Muscle of arm (tissue), 14 donors: ENCODE measurements at places on chromosomes 2 and 18.

DNA sequence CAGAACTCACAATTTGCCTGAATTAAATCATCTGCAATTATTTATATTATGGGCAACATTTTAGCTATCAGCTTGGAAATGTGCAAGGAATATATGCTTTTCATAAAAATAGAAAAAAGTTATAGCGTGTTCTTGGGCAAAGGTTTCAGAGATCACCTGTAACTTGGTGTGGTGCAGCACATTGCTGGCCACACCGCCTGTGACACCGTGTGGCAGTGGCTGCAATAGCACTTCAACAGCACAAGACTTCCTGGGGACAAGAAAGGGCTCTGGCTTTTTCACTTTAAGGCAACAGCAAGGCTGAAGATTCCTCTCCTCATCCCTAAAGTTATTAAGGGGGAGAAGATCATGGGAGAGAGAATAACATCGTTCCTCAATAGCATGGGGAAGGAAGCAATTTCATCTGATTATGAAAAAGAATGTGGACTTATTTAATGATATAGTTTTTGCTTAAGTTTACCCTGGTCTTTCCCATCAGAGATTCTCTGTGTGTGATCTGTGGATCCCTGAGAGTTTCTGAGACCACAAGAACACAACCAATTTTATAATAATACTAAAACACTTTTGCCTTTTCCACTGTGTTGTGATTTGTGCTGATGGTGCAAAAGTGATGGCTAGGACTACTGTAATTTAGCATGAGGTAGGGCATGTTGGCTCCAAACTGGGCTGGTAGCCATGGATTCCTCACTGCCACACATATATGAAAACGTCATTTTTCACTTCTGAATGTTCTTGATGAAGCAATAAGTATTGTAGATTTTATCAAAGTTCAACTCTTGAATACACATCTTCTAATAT, 15.0 kb upstream of the SERPINB3 start:
- no peak for DNase-seq

DNA sequence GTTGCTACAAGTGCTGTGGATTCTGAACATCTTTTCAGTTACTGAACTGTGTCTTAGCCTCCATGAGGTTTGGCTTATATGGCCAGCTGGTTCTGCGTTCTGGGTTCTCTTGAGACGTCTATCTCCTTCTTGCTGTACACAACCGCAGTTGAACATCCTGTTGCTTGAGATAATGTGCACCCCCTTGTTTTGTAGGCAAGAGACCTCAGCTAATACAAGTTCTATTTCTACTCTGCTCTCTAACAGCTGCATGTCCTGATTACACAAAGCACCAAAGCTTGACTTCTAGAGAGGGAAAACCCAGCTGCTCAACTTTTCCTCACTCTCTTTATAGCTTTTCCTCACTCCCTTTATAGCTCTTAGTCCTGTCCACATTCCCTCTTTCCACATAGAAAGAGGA, 176.0 kb downstream of the LTBP1 start:
- no peak for DNase-seq

- DNase-seq: peak; percentile 58
These were observed 19.1 kb downstream of the KCNE4 start for GRCh38 chr2:223071139-223071538.

- DNase-seq: no peak
These were observed 15.1 kb downstream of the ASB18 start for GRCh38 chr2:236249066-236249465.

DNA sequence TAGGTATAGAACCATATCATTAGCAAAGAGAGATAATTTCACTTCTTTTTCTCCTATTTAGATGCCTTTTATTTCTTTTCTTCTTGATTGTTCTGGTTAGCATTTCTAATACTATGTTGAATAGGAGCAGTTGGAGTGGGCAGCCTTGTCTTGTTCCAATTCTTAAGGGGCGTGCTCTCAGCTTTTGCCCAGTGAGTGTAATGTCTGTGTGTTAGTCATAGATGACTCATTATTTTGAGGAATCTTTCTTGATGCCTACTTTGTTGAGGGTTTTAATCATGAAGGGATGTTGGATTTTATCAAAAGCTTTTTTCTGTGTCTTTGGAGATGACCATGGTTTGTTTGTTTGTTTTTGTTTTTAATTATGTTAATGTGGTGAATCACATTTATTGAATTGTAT, 1453.1 kb upstream of the SLC39A10 start:
- no peak for DNase-seq

DNA sequence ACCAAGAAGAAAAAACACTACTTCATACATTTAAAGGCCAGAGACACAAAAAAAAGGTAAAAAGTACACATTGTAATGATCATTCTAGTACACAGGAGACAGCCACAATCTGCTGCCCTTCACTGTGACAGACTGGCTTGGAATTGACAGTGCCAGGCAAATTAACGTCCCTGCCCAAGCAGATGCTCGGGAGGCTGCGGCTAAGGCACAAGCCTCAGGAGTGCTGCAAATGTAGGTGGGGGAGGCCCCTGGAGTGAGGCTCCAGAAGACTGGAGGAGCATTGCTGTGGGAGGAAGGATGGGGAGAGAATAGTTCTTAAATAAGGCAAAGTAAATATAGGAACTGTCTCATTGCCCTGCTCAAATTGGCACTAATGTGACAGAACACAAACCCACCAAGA, 18.6 kb downstream of the ERCC3 start:
- DNase-seq: no peak

- no peak for DNase-seq
These were observed 198.8 kb downstream of the DCDC2C start for GRCh38 chr2:3902131-3902530.

DNA sequence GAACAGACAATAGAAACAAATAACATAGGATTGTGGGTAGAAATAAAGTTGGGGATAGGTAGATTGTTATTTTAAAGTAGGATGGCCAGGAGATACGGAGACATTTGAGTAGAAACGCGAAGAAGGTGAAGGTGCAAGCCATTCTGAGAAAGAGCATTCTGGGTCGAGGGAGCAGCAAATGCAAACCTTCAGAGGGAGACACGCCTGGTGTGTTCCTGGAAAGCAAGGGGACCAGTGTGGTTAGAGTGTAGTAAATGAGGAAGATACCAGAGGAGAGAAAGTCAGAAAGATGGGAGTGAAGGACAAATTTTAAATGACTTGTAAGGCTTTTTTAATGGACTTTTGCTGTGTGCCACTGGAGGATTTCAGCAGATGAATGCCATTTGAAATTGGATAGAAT, 1.7 kb downstream of the CYP20A1 start:
- DNase-seq: no peak

DNA sequence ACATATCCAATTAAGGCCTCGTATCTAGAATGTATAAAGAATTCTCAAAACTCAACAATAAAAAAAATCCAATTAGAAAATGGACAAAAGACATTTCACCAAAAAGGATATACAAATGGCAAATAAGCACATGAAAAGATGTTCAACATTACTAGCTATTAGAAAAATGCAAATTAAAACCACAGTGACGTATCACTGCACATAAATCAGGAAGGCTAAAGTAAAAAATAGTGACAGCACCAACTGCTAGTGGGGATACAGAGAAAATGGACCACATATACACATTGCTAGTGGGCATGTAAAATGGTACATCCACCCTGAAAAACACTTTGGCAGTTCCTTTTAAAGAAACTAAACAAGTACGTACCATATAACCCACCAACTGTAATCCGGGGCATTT, 59.7 kb downstream of the SMAD4 start:
- no peak for DNase-seq

DNA sequence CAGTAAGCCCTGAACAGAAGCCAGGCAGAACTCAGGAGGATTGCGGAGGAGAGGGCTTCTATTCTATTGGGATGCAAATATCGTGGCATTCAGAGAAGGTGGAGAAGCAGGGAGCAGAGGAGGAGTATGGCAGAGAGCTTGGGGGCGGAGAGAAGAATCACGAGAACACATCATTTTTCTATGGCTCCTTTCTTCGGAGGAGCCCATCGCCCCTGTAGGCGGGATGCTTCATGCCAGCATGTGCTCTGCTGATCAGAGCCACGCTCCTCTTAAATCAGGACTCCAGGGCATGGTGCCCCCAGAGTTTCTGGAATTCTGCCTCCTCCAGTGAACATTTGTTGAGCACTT, 71.1 kb downstream of the CIB4 start:
- DNase-seq: no peak

GRCh38 chr18:72412927-72413326, 131.2 kb downstream of the CBLN2 start:
- no peak for DNase-seq

GRCh38 chr2:191913796-191914195, 66.9 kb upstream of the CAVIN2 start:
- DNase-seq: no peak

DNA sequence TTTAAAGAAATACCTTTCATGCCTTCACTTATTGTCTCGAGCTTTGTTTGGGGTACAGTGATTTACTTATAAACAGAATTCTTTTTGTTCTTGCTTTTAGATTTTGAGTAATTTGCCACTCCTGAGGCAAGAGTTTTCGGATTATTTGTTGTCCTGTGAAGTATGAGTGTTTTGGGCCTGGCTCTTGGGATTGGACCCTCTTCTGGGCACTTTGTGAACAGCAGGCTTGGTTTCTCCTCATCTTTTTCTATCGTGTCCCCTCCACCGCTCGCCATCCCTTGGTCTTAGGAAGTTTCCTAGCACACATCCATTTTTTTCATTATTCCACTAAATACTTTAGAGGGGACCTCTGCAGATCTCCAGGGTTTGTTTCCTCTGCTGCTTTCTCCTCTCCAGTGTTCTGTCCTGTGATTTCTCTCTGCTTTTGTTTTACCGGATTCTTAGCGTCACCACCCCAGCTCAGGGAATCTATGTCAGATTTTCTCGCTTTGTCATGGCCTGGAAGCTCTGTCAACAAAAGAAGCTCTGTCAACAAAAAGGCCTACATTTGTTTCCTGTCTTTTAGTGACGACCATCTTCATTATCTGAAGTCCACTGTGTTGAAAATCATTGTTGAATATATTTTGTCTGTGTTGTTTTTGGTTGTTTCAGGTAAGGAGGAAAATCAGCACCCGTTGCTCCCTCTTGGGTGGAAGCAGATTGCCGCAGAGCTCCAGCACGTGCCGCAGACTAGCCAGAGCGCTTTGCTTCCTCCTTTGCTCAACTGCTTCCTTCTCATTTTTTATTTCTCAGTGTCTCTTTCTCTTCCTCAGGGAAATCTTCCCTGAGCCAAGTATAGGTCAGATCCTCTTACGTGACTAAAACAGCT, 27.8 kb downstream of the ANKRD62 start:
- DNase-seq: no peak

- no peak for DNase-seq
These were observed 35.6 kb downstream of the SLC25A12 start for GRCh38 chr2:171858397-171858958.

- DNase-seq: no peak
These were observed 68.4 kb downstream of the COL5A2 start for GRCh38 chr2:189111063-189111715.

- peak; percentile 67 for DNase-seq
These were observed 160.4 kb upstream of the PID1 start for GRCh38 chr2:229431327-229431954.

DNA sequence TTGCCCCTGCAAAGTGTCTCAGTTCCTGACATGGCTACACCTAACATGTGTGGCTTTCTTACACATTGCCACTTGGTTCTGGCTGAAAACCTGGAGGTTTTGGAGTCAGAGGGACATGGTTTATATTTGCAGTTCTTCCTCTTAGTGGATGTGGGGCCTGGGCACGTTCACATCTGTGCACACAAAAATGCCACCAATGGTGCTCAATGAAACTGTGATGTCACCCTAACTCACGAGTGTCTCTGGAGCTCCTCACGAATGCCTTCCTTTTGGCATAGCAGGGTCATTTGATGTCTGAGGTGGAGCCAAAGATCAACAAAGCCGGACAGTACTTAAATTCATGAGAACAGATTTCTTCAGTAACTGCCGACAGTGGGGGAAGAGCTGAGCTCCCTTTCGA, 231.7 kb upstream of the HS6ST1 start:
- DNase-seq: no peak

- DNase-seq: no peak
These were observed 156.8 kb upstream of the UNC80 start for GRCh38 chr2:209614690-209615369.

DNA sequence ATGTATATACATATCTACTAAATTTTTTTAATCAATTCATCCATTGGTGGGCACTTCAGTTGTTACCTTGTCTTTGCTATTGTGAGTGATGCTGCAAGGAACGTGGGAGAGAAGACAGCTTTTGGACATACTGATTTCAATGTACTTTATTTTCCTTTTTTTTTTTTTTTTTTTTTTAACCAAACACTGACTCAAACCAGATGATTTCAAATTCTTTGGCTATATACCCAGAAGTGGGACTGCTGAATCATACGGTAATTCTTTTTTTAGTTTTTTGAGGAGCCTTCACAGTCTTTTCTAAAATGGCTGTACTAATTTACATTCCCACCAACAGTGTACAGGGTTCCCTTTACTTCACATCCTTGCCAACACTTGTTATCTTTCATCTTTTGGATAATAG, 204.7 kb downstream of the INSIG2 start:
- DNase-seq: peak; percentile 19
